ENCODE measurements at places on chromosomes 13 and 19.

- DNase-seq, result no peak
These were observed 56.7 kb downstream of the RCBTB2 start for GRCh38 chr13:48476215-48476614.

GRCh38 chr13:90846936-90847335, 500.6 kb upstream of the MIR17HG start:
- no peak for DNase-seq

DNA sequence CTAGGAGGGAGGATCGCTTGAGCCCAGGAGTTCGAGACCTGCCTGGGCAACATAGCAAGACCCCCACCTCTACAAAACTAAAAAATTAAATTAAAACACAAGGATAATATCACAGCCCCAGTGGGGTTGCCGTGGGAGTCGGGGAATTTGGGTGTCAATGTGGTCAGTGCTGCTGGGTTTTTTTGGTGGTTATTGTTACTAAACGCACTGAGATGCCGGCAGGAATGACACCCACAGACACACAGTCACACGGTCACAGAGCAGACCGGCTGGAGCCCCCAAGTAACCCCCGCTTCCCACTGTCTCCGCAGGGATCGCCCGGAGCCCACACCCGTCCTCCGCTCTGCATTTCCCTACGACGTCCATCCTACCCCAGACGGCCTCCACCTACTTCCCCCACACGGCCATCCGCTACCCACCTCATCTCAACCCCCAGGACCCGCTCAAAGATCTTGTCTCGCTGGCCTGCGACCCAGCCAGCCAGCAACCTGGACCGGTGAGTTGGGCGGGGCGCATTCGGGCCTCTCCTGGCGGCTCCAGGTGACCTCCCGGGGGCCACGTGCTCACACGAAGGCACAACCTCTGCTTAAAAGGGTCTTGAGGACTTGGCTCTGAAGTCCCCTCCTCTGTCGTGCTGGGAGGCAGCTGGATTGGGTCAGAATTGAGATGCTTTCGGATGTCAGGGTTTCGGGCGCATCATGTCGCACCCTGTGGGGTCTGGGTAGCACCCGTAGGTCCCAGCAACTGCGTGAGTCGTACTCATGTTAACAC, 28.0 kb downstream of the SMIM24 start:
- DNase-seq, result no peak

DNA sequence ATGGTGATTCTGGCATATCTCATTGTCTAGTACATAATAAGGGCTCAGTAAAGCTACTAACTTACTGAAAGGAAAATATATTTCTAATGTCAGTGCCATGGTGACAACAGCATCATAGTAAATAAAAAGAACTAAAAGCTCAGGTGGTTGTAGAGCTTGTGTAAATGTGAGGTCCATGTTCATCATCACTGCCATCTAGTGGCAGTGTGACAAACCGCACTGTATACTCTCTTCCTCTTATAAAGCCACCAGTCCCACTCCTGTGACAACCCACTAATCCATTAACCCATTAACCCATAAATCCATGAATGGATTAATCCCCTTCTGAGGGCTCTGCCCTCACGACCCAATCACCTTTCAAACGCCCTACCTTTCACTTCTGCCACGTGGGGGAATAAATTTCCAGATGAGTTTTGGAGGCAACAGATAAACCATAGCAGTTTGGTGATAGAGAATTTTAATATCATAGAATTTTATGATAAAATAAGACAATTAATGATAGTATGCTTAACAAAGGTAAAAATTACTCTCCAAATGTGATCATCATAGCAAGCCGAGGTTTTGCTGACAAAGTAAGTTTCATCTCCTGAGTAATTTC, 160.4 kb upstream of the SGCG start:
- peak; percentile 80 for DNase-seq

DNA sequence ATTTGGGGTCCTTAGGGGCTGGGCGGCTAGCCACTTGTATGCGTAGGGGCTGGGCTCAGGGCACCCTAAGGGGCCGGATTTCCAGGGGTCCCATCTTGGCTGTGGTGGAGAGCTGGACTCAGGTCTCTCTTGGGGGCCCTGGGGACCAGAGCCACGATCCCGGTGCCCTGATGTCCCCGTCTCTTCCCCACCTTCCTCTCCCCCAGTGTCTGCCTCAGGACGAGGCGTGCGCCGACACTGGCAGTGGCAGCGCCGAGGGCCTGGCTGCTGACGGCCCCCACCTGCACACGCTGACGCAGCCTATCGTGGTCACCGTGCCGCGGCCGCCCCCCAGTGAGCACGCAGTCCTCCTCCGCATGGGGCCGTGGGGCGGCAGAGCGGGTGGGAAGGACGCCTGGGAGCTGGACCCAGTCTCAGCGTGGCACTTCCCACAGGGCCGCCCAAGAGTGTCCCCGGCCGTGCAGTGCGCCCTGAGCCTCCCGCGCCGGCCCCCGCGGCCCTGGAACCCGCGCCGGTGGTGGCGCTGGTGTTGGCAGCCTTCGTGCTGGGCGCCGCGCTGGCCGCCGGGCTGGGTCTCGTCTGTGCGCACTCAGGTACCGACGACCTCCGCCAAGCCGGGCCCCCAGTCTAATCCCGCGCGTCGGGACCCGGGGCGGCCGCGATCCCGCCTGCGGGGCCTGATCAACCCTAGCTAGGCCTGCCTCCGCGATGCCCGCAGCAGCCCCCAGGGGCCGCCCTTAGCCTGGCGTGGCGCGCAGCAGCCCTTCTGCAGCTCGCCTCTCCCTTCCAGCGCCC, 2.7 kb upstream of the SNAPC2 start:
- DNase-seq, result peak; percentile 81

GRCh38 chr19:40802300-40803169, 3.5 kb downstream of the EGLN2 start:
- no peak for DNase-seq

DNA sequence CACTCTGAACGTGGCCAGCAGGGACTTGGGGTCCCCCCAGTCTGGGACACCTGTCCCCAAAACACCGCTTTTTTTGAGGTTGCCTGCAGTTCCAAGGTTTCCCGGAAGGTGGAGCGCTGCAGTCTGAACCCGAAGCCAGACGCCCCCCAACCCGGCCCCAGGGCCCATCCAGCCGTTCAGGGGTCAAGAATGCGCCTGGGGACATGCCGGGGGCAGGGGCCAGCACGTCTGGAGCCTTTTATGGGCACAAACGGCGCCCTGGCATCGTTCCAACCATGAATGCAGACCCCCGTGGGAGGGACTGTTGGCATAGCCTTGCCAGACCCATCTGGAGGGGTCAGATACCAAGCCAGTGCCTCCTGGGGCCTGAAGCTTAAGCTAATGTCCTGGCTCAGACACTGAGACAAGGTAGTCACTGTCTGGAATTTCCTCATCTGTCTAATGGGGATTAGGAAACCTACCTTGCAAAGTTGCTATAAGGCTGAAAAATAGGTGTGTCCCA, 6.9 kb downstream of the S1PR5 start:
- peak; percentile 66 for DNase-seq

DNA sequence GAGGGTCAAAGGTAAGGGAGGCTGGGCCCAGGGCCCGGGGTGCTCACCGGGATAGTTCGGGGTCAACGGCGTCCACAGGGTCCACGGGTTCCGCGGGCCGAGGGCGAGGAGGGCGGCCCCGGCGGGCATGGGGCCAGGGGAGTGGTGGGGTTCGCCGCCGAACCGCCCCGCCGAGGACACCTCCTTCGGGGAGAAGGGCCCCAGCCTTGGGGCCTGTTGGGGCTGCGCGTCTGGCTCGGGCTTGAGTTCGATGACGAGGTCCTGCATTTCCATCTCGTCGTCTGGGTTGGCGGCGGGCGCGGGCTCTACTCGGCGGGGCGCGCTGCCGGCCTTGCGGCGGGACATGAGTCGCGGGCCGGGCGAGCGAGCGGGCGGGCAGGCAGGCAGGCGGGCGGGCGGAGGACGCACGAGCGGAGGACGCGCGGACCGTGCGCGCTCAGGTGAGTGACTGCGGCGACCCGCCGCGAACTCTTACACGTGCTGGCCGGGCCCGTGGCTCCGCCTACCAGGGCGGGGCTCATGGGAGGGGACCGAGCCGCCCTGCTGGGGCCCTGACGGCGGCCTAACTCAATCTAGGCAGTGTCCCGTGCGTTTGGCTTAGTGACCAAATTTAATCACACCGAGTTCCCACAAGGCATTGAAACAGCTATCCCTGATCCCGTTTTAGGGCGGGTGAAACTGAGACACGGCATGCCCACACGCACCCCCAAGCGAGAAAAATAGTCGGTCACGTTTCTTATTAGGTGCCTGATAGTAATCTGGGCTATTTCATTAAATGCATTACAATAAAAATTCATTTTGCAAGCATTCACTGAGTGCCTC, at the start of gene ZNF296:
ZNF296 (minus strand) TSS at position 450 of the 822 bp plus-strand sequence; CDS start at position 345, 105 bp downstream.
- DNase-seq, result peak; percentile 58

- DNase-seq, result peak; percentile 78
These were observed 22.1 kb downstream of the CAPN12 start for GRCh38 chr19:38721979-38722773.

DNA sequence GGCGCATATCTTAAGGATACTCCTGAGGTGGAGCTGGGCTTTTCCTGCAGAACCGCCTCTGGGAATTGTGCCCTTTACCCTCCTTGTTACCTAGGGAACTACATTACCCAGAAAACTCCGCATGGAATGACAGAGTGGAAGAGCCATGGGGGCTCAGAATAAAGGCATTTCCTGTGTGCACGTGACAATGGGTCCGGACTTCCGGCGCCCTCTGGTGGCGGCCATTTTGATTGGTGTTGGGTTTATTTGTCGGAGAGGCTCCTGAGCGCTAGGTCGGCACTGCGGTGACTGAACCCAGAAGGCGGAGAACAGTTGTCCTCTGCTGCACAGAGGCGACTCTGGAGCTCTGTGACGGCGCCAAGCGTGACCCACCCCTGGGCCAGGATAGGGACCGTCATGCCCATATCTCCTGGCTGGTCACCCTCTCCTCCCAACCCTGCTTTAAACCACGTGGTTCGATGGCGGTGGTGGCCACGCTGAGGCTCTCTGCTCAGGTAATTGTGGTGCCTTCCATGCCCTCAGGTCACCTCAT, at the start of gene ZNF587B:
ZNF587B (plus strand) TSS at position 229 of the 532 bp plus-strand sequence; CDS start at position 459, 230 bp downstream.
- peak; percentile 95 for DNase-seq

GRCh38 chr13:36981156-36981743, 17.9 kb downstream of the ALG5 start:
- DNase-seq, result peak; percentile 66

DNA sequence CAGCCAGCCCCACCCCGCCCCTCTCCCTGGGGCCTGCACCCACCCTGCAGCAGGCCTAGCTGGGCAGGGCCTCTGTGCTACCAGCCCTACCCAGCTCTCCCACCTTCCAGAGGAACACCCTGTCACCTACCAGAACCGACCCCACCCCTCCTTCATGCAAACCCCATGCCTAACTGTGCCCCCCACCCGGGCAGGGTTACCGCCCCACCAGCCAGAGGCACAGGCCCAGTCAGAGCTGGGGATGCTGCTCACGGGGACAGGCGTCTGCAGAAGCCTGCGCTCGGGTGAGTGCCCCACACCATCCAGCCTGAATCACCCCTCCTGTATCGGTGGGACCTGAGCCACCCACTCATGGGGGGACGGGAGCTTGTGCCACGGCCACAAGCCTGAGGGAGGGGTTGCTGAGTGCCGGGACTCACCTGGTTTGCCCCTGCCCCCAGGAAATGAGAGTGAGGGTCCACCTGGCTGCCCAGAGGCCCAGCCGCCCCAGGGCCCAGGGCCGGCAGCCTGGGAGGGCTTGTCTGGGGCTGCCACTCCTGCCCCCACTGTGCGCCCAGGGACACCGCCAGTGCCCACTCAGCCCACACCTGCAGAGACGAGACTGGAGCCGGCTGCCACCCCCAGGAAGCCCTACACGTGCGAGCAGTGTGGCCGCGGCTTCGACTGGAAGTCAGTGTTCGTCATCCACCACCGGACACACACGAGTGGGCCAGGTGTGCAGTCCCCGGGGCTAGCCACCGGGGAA, 3.8 kb downstream of the ZNF446 start:
- DNase-seq, result no peak

- peak; percentile 35 for DNase-seq
These were observed 14.4 kb downstream of the TTYH1 start for GRCh38 chr19:54429545-54430227.

DNA sequence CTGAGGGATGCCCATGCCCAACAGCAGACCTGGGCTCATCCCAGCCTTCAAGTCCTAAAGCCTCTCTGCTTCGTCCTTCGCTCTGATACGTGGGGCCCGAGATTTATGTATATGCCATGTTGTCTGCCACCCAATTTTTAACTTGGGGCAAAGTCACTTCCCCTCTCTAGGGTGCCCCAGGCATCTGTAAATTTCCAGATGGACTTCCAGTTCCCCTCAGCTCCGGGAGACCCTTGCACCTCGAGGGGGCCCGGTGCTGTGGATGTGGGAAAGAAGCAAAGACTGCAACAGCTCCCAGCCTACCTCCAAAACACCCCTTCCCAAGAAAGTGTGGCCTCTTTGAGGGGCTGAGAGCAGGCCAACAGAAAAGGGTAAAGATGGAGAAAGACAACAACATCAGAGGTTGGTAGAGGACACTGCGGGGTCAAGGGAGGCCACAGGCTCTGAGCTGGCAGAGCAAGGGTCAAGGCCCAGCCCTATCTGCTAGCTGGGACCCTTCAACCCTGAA, 97.4 kb downstream of the STK24 start:
- no peak for DNase-seq

DNA sequence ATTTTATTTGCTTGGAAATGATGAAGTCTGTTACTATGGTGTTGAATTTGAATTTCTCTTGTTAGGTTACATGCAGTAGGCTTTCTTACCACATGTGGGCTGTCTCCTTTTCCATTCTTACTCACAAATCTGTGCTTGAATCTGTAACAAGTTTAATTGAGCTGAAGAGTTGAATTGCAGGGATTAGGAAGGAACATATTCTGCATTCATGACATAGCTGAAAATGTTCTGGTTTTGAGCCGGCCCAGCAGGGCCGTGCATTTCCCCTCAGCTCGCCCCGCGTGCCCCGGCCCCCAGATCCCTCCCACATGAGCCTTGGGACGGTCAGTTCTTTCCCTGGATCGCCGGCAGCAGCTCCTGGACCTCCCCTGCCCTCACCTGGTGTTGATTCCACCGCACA, 28.1 kb downstream of the TFDP1 start:
- no peak for DNase-seq

DNA sequence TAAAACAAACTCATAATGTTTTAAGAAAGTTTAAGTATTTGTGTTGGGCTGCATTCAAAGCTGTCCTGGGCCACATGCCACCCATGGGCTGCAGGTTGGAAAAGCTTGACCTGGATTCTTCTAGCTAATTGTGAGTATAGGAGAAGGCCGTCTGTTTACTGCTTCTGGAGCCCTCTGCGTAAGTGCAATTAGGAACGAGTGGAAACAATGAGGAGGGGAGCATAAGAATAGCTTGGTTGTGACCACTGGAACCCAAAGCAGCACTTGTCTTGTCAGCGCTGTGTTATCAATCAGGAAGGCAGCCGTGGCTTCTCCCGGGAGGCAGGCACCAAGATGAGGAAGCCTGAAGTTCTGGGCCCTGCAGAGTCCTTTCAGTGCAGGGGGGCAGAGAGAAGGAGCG, 110.4 kb upstream of the MBNL2 start:
- DNase-seq, result peak; percentile 74

DNA sequence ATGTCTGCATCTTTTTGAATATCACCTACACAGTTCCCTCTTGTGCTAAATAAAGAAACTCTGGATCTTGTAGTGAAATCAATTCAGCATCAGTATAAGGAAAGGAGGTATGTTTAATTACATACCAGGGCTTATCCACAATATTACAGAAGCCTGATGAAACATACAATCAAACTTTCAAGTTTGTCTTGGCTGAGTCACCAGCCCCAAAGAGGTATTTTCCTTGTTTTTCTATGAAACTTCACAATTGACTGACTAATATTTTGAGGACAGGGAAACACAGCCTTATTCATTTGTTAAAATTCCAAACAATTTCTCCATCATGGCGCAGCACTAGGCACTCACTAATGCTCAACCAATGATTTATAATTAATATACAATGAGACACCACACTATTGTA, 952.4 kb downstream of the PCDH17 start:
- no peak for DNase-seq

GRCh38 chr13:29704648-29705047, 109.2 kb upstream of the SLC7A1 start:
- DNase-seq, result peak; percentile 49

GRCh38 chr19:5314012-5314906, 26.4 kb downstream of the PTPRS start:
- DNase-seq, result no peak

Data from eye (tissue), 1 donor.